ENCODE measurements at places on chromosomes 2 and 18. TPM values are rescaled to one million over a fixed set of nuclear protein-coding genes. Genes with fewer than 3 reads are reported as not detected.
A peak's percentile ranks its signal among the peaks of the same experiment; 100 is the strongest.

Gene C2orf76
- total RNA-seq = 9.8 TPM

DNA sequence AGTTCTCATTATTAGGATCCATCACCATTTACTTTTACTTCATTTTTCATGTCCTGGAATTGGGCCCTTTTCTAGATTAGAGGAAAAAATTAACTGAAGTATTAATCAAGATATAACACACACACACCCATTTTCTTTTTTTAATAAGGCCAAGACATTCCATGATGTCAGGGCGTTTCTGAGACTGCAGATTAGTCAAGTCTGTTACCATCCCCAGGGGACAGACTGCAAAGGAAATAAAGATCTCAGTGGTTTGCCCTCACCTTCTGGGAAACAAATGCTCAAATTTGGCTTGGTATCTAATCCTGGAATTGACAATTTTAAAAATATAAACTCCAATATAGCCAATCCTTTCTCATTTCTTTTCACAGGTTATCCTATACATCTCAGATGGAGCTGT is 27.4 kb downstream of the RMP24 start:
- no peak for DNase-seq

DNA sequence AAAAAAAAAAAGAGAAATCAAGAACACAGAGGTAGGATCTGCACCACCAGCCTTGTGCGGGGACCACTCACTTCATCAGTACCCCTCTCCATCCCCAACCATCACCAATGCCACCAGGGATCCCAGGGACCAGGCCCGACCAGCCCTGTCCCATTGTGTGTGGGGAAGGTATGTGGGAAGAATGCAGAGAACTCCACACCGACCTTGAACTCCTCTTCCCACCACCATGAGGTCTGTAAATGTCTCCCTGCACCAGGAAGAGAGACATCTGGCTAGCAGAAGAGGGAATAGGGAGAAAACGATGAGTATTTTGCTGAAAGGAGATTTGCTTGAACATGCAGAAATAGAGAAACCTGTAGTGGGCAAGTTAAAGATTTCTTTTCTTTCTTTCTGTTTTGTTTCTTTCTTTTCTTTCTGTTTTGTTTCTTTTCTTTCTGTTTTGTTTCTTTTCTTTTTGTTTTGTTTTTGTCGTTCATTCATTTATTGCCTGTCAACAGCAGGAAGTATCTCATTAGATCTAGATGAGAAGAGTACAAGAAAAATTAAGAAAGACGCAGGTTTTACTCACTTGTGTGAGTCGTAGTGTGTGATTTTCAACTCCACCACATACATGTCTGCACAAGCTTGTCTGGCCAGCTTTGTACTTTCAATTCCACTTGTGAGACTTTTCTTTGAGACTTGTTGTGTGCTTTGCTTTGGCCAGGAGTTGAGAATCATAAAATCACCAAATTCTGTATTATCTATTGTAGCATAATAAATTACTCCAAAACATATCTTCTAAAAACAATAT is 179.8 kb upstream of the HAAO start:
- DNase-seq = no peak

Gene ACAA2
- 22.5 TPM for total RNA-seq

DNA sequence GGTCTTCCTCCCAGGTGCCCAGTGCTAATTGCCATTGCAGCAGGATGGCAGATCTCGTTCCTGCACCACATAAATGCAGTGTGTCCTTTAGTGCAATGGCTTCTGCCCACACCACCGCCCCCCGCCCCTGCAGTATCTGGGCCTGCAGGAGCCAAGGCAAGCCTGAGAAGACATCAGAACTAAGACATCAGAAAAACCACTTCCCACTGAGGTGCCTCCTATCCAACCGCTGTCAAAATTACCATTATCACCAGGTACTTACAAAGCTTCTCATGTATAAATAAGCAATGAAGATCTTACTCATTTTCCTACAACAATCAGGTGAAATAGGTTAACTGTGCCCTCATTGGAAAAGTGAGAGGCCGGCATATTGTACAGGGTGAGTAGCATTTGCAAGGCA is 228.8 kb downstream of the FBXO15 start:
- no peak for DNase-seq

Gene CPS1
- total RNA-seq = 6.6 TPM

- DNase-seq = no peak
Observed at GRCh38 chr2:217685255-217685605, 317.6 kb downstream of the TNS1 start.

- no peak for DNase-seq
Observed at GRCh38 chr2:239307921-239308613, 92.8 kb downstream of the HDAC4 start.

Gene HOXD13
- total RNA-seq = not detected

Gene BOLL
- not detected for total RNA-seq

DNA sequence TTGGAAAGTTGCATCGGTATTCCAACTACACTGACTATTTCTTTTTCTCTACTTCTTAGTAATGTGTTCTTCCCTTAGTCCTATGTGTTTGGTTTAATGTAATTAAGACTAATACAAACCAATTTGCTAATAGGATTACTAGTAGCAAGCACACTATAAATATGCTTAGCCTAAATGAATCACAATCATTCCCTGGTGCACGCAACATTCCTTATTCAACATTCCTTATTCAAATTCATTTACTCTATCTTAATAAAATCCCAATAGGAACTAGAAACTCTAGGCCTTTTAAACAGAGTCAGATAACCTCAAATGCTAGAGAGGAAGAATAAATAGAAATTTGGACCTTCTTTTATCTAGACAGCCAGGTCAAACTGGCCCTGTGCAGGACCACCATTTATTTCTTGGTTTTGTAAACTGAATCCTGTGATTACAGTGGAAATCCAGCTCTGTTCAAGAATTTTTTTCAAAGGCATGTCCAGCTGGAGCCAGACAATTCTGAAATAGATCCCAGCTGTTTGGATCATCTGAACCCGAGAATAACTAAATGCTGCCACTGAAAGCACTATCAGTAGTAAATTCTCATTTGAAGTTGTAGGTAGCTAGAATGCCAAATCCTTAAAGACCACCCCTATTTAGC is 103.1 kb downstream of the PPP1R1C start:
- DNase-seq = no peak

Gene PAX3
- 0.31 TPM for total RNA-seq

DNA sequence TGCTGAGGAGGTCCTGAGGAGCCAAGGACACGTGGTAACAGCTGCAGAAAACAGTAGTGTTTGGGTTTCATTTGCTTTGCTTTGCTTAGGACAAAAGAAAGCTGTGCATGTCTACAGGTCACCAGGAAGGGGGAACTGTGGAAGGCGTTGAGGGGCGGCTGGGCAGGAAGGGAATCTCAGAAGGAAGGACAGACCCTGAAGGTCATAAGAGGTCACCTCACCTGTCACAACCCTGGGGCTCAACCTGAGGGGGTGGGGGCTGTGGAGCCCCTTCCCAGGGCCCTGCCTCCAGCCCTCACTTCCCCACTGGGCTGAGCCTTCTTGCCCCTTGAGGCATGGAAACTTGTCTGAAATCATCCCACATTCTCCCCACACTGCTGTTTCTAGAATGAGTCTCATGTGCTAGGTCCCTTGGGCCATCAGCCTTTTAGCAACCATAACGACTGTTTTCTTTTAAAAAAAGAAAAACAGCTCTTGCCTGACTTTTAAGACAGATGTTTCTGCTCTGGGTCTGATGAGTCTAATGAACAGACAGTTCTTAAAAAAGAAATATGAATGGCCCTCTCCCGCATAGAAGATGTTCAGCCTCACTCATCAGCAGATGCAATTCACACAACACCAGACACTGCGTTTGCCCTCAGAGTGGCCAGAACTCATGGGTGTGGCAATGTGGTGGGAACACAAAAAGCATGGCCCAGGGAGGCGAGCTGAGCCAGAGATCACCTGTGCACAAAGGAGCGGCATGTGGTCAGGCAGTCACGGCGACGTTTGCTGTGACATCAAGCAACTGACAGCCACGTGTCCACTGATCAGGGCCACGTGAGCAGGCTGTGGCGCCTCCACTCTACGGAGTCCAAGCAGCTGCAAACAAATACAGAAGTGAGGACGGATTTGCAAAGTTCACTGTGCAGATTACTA is 84.0 kb downstream of the SEPTIN10 start:
- no peak for DNase-seq

DNA sequence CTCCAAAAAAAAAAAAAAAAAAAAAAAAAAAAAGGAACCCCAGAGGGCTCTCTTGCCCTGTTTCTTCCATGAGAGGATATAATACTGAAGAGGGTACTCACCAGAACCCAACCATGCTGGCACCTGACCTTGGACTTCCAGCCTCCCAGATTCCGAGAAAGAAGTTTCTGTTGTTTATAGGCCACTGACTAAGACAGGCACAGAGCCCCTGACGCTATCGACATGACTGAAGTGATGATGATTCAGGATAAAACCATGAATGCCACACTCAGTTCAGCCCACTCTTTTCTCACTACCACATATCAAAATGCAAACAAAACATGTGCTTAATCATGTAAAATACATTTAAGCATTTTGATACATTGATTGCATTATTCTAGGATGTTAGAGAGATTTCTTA is 66.1 kb upstream of the CDCA7 start:
- no peak for DNase-seq

DNA sequence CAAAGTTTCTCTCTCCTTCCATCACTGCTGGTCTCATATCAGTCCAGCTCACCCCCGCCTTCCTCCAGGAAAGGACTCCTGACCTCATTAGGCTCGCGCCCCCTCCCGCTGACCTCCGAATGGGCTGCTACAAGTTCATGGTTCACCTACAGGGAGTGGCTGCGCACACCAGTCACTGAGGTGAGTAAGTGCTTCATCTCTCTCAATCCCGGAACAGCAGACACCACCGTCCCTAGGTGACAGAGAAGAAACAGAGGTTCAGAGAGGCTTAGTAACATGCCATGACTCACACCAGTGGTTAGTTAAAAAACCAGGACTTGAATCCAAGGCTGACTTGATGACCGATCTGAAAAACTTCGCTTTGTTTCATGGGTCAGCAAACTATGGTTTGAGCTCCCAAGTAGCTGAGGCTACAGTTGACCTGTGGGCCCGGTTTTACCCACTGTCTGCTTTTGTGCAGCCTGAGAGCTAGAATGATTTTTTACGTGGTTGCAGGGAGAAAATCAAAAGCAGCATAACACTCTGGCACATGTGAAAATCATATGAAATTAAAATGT is 42.0 kb downstream of the ZFP36L2 start:
- DNase-seq = no peak

Gene SFTPB
- 0.16 TPM for total RNA-seq

DNA sequence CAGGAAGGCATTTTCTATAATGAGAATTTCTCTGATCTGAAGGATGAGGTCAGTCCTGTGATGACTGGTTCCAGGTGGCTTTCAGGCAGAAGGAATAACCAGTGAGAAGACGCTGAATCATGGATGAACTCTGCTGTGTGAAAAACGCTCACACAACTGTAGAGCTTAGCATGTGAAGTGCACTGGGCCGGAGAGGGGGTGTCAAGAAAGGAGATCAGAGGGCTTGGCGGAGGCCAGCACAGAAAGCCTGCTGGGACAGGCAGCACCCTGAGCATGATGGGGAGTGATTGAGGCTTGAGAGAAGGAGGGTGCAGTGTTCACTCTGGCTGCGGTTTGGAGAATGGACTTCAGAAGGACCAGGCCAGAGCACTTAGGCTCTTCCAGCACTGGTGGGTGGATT is 236.5 kb downstream of the TPGS2 start:
- DNase-seq = no peak

Gene GALNT13
- total RNA-seq = 28.4 TPM

- no peak for DNase-seq
Observed at GRCh38 chr2:101710036-101710435, 12.5 kb downstream of the MAP4K4 start.

GRCh38 chr18:36352384-36352783 is 54.9 kb downstream of the FHOD3 start:
- DNase-seq = peak; percentile 28

- no peak for DNase-seq
Observed at GRCh38 chr2:19871836-19872235, 29.9 kb downstream of the TTC32 start.

DNA sequence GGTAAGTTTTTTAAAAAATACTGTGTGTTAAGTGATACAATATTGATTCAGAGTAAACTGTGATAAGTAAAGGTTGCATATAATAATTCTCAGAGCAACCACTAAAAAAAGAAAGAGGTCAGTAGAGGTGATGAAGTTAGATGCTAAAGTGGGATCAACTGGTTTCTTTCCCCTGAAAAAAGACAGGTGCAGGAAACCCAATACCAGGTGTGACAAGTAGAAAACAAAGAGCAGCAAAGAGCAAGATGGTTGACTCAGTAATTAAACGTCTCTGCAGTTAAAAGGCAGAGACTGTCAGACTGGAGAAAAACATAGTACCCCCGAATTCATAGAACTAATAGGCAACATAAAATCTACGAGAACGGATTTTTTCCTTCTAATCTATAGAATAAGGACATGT is 128.3 kb downstream of the ATP9B start:
- no peak for DNase-seq

Gene ESPNL
- 0.16 TPM for total RNA-seq

- DNase-seq = no peak
Observed at GRCh38 chr2:50476174-50476573, 555.8 kb downstream of the NRXN1 start.

Gene DSG4
- not detected for total RNA-seq

DNA sequence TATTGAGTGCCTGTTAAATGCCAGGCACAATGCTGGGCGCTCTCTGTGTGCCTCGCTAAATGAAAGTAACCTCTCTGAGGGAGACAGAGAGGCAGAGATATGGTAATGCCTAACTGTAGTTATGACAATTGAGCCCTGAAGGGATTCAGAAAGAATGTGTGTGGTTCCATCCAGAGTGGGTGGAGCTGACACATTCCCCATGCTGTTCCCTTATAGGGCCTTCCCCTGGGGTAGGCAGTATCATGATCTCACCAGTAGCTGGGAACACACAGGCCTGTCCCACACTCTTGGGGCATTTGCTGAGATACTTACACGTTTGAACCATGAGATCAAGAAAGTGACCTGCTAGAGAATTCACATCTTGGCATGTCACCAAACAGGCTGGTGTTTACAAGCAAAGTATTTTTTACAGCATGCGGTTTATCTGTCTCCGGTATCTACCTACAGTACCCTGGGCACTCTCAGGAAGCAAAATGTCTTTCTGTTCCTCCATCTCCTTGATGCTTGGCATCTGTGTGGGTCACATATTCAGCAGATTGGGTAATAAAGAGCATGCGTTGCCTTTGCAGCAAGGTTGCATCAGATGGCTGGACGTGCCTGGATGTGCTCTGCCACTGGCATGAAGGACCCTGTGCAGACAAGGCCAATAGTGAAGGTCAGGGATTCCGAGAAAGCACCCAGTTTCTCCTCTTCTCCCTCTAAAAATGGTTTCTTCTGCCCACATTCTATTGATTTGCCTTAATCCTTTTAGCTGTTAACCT is 9.4 kb downstream of the CTIF start:
- DNase-seq = no peak

- no peak for DNase-seq
Observed at GRCh38 chr2:164831887-164832286, 9.7 kb downstream of the COBLL1 start.

GRCh38 chr2:100992262-100992661 is 9.8 kb upstream of the RPL31 start:
- DNase-seq = no peak

Measured in occipital lobe (tissue), 3 donors.